ENCODE measurements at places on chromosomes 13 and 19.

GRCh38 chr13:63578796-63579195 lies 2163.1 kb upstream of the PCDH20 start:
- no peak for DNase-seq

GRCh38 chr13:23771956-23772355 lies 117.2 kb downstream of the MIPEP start:
- DNase-seq, result no peak

- no peak for DNase-seq
These were observed 311.3 kb downstream of the LMO7 start for GRCh38 chr13:75947448-75947847.

DNA sequence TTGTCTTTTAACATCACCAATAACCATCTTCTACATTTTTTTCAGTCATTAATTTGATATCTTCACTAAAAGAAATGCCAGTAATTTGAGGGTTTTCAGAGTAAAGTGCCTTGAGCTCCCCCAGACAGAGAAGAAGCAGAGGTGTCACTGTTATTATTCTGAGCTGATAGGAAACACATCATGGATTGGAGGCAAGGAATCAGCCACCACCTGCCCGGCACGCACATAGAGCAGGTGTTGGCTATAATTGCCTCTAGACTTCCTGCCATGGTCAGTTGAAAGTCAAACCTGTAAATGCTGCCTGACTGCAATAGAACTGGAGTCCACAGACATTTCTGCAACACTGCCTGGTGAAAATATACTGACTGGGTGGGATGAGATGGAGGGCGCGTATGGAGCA lies 776.6 kb downstream of the UQCRFS1 start:
- DNase-seq, result no peak

GRCh38 chr19:6654347-6655310 lies 15.3 kb downstream of the TNFSF14 start:
- no peak for DNase-seq

DNA sequence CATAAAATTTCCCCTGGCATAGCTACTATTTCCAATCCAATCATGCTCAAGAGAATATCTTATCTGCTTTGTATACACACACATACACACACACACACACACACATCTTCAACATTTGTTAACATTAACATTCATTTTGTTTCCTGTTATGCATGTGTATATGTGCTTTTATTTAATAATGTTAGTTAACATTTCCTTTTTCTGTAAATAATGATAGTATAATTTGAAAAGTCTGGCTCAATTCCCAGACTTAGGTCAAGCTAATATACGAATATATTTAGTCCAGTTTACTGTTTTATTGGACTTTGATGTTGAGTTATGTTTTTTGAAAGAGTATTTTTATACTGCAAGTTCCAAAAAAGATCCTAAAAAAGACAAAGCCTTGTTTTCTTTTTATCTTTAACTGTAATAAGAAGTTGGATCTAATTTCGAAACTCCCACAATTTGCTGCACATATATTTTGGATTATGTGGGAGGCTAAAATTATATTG lies 1072.4 kb downstream of the EFNB2 start:
- no peak for DNase-seq

DNA sequence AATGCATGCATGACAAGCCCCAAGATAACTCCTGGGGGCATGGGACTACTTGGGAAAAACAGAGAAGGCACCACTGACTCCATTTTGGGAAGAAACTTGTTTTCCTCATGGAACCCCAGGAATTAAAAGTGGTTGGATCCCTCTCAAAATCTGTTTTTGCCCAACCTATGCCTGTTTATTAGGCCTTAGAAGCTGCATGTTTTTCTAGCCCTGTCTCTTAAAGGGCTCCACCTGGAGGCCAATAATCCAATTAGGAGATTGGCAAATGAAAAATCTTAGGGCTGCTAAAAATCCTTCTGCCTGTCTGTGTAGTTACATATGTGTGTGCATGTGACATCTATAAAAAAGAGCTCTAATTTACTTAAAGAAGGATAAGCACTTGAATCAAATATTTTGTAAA lies 26.9 kb downstream of the MED4 start:
- no peak for DNase-seq

DNA sequence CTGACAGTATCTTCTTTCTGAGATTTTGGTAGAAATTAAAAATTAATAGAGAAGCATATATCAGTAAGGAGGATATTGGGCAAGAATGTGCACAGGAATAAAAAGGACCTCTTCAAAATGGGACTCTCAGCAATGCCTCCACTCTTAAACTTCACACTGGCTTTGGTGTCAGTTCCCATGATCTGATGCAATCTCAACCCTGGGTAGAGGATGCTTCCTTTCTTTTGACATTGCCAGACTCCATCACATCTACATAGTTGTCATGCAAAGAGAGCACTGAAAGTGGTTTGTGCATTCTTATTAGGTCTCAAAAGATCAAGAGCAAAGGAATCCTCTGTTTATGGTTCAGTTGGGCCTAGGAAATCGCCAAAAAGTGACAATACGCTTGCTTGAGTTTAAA lies 26.3 kb downstream of the STARD13 start:
- DNase-seq, result peak; percentile 82

DNA sequence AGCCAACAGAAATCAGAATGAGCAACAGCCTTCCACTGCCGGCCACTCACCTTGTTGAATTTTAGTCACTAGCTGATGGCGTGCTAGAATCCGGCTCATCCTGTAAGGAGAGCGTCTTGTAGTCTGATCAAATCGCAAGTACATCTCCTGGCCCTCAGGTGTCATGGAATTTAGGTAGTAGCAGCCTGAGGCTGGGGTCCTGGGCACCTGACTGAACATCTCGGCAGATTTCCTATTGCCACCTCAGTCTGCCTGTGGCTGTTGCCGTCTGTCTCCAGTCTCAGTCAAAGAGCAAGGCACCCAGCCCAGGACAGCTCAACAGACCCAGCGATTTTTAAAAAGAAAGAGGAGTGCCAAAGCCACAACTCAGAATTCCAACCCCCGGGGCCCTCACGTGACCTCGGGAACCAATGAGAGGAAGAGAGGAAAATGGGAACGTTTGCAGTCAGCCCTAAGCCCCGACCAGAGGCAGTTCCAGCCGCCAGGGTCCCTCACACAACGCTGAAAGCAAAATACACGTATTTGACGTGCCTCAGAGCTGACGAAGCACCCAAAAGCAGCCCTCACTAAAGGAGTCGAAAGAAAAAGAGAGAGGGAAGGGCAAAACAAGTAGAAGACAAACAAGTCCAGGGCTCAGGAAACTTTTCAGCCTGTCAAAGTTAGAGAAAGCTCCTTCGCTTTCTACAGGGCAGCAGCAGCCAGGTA lies at the start of gene STARD13:
TSS of gene STARD13 (minus strand) at position 336 of the 705 bp plus-strand sequence. CDS start at position 219, 117 bp downstream.
- peak; percentile 99 for DNase-seq

- peak; percentile 78 for DNase-seq
These were observed 2.4 kb downstream of the TIMM13 start for GRCh38 chr19:2424686-2425621.

DNA sequence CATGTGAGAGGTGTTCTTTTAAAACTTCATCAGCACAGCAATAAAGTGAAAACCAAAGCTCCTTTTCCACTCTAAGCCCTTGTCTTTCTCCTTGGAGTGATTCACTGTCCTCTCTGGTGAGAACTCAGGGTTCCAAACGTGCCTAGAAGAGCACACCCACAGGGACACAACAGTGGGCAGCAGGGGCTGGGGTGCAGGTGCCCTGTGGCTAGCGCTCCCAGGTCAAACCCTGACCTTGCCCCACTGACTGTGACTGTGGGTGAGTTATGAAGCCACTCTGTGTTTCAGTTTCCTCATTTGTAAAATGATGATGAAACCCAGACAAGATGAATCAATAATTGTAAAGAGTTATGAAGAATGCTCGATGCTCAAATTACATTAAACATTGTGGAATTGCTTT lies 37.6 kb upstream of the IGFL1 start:
- no peak for DNase-seq

GRCh38 chr13:39767791-39768517 lies 112.5 kb downstream of the COG6 start:
- no peak for DNase-seq

DNA sequence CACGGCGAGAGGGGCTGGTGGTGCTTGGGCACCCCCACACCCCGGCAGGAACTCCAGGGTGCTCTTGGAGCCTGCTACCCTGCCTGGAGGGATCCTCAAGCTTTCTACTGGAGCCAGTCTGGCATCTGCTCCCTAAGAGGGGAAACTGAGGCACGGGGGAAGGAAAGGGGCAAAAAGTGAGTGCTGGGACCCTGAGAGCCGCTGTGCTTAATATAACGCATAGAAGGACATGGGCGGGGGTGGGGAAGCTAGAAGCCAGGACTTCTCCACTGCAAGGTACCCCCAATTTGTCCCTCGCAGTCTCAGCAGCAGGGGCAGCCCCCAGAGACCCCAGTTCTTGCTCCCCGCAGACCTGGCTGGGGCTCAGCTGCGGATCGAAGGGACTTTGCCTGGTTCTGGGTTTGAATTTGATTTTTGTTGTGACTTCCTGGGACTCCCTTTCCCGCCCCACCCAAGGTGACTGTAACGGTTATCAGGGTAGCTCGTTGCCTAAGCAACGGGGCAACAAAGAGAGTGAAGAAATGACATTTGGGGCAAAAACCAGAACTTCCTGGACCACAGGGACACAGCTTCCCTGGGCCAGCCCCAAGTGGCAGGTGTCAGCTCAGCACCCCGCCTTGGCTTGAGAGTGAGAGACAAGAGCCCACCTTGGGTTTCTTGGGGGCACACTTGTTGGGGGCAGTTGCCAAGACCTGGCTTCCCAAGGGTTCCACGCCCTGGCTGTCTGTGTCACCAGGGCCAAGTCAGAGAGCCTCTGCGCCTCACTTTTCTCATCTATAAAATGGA lies 638 bp downstream of the ADGRE5 start:
- peak; percentile 54 for DNase-seq

- no peak for DNase-seq
These were observed 60.1 kb upstream of the F7 start for GRCh38 chr13:113045251-113046127.

DNA sequence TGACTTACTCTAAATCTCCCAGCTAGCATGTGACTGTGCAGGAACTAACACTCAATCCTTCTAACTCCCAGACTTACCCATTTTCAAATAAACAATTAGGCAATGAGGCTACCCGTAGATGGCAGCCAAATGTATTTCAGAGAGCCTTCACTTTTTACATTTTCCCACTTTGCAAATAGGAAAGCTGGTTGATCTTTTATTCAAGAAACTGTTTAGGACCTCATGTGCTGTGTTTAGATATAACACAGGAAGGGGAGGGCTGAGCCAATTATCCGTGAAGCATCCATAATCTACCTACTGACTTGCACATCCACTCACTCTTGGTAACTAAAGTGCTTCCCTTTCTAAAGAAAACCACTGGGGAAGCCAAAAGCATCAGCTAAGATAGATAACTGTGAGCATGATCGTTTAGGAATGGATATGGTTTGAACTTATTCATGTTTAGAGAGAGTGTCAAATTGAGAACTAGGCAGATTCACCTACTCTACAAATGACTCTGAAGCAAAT lies 33.4 kb downstream of the MBNL2 start:
- DNase-seq, result peak; percentile 22

- no peak for DNase-seq
These were observed 234.2 kb downstream of the ZNF536 start for GRCh38 chr19:30606114-30607050.

- DNase-seq, result no peak
These were observed 7.8 kb downstream of the ZNF600 start for GRCh38 chr19:52778811-52779210.
